ENCODE measurements at places on chromosomes 11 and 22.

DNA sequence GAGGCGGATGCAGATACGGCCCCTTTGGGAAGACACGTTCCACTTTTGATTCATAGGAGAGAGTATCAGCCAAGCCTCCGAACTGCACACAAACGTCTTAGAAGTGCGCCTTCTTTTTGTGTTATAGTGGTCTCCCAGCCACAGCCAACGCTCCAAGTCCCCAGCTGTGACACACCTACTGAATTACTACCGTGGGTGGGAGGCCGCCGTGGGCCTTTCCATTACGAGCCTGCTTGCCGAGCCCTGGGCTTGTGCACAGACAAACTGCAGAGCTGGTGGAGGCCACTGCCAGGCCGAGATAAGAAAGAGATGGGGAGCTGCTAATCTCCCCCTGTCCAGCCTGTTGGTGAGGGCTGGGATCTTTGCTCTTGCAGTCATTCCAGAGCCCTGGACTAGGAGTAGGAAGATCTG is 761 bp downstream of the HMBS start:
- no peak for DNase-seq

DNA sequence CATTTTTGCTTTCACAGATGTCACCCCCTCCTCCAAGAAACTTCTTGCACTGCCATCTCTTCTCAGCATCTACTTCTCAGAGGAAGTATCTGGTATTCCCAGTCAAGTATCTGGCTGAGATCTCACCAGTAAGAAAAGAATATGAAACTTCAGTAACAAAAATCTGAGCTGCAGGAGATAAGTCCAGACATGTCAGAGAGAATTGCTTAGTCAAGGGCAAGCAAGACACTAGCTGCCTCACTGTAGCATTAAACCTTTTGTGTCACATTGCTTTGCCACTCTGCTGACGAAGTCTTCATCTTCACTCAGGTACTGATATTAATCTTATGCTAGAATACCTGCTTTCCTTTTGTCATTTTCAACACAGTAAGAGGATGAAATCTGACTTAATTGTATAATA is 70.6 kb upstream of the ZC3H12C start:
- no peak for DNase-seq

DNA sequence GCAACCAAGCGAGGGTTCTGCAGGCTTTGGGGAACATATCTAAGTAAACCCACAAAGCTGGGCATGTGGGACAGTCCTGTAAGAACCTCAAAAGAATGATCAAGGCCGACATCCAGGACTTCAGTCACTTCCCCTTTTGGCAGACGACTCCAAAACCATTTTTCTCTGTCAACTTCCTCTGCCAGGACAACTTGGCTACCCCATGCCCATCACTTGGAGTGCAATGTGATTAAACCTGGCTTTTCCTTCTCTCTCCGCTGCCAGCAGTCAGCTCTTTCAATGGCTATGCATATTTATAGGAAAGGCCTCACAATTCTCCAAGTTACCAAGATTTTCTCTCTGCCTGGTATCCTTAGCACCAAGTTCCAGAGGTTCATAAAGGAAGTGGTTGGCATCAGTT is 78.9 kb downstream of the C11orf58 start:
- no peak for DNase-seq

DNA sequence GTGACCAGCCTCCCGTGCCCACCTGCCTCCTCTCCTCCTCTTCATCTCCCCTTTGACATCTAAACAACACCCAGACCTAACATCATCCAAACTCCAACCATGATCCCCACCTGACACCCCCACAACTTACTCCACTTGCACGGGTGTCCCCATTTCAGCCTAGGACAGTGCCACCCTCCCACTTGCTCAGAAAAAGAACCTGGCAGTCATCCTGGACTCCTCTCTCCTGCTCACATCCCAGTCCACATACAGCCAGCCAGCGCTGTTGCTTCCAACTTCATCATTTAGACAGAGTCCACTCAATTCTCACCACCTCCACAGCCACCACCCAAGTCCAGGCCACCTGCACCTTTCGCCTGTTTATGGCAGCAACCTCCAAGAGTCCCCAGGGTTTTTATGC is 485.7 kb downstream of the MN1 start:
- no peak for DNase-seq

DNA sequence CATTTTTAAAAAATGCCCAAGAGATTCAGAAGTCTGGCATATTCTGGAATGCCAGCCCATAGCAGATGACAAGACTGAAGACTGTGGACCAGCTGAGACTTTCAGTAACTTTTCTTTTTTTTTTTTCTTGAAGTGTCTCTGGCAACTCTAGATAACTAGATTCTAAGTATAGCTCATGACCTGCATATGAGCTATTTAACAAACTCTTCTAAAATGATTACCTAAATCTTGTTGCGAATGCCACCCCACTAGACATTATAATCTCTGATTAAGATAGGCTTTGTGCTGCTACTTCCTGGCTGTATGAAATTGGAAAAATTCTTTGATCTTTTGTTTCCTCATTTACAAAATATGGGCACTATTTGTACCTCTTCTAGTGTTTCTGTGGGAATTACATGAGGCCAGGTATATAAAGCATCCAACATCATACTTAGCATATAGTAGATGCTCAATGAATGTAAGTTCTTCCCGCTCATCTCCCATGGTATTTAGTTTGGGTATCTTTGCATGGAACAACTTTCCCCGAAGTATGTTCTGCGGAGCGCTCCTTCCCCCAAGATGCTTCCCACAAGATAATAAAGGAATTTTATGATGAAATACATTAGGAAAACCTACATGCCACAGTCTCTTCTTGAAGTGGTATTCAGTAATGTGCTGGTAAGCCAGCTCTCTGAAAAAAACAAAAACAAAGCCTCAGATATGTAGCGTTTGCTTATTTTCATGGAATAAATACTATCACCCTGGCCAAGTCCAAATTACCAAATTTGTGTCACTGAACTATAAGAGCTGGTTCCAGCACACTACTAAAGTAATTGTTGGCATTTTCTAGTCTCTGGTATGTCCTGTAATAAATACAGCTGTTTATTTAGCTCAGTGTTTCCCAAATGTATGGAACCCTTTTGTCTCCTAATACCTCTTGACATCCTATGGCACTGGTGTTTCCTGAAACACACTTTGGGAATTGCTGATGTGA is 86.8 kb upstream of the TIMP3 start:
- DNase-seq: no peak

DNA sequence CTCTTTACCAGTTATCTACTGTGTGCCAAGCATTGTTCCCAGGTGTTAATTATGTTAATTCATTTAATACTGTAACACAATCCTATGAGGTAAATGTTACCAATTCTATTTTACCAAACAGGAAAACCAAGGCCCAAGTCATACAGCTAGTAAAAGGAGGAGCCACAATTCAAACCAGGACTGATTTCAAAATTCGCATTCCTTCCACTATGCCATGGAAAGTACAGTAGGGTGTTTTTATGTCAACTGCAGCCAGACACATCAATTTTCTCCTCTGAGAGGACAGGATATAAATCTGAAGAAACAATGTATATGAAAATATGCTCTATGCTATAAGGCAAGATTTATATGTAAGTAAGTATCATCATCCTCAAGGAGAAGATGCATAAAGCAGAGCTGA is 104.3 kb downstream of the RPL27A start:
- DNase-seq: no peak

- DNase-seq: peak; percentile 63
Observed at GRCh38 chr22:21936151-21936775, 16.4 kb downstream of the PPM1F start.

DNA sequence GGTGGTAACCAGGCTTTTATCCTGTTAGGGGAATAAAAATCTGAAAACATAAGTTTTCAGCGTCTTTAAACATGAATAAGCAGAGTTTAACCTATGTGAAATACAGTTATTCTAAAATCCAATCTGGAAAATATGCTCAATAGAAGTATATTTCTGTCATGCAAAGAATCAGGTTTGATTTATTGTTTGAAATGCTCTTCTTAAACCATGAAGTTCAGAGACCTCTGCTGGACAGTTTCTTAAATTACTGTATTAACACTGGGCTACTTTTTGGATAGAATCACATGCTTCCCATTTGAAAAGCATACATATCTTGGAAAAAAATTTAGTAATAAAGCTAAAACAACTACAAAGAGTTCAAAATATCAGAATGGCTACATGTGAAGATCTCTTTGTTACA is 25.4 kb downstream of the APIP start:
- no peak for DNase-seq

DNA sequence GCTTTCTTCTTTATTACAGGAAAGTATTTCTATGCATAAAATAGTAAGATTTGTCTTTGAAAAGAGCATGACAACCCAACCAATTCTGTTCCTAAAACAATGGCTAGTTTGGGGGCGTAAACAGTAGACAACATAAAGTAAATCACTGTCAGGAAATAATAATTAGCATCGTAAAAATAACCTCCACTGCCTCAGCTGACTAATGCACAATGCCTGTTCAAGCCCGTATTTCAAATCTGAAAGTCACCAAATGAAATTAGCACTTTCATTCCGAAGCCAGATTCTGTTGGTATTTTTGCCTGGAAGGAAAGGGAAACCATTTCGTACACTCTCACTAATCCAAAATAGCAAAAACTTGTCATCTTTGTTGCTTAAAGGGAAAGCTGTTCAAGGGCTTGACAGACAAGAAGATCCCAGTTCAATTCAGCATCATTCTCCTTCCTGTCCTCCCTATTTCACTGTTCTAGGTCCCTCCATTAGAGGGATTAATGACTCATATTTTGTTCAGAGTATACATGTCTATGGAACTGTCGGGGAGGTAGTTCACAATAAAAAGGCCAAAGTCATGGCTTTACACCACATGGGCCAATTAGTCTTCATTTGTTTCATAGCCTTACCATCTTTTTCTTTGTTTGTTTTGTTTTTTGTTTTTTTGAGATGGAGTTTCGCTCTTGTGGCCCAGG is 154.7 kb downstream of the CADM1 start:
- DNase-seq: no peak

- DNase-seq: no peak
Observed at GRCh38 chr11:34860034-34860433, 56.1 kb downstream of the APIP start.

DNA sequence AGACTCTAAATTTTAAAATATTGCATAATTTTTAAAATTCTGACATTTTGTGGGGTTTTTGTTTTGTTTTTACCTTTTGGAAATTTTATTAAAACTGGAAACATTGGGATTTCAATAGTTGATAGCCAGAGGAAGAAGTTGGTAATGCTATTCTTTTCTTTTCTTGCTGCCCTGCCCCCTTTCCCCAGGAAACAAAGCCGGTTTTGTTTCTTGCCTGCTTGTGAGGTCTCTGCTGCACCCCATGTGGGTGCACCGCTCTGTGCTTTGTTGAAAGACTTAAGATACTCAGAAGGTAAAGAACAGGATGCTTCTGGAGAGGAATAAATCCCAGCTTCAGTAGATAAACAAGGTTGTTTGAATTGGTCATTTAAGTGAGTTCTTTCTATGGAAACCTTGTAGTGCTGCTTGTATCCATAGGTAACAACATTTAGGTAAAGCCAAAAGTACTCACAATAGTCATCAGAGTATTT is 87.5 kb downstream of the YAP1 start:
- no peak for DNase-seq

DNA sequence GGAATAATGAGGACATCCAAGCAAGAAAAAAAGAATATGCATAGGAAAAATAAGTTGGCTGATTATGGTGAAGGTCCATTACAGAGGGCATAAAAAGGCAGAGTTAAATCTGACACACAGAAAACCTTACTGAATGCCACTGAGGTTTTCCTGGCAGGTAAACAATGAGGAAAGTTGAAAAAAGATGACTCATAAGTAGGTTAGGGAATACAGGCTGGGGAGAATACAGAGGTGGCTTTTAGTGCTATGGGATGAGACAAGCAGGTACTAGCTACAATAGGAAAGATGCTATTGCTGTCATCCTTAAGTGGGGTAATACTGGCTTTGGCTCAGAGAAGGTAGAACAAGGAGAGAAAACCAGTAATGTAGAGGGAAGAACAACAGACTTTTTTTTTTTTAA is 44.7 kb downstream of the CSTF3 start:
- no peak for DNase-seq

GRCh38 chr22:46536537-46537224 is 739 bp downstream of the CELSR1 start:
- no peak for DNase-seq

GRCh38 chr11:132714859-132715440 is 817.4 kb downstream of the OPCML start:
- DNase-seq: no peak

GRCh38 chr22:32324505-32325415 is 32.9 kb upstream of the RFPL3 start:
- DNase-seq: no peak

- no peak for DNase-seq
Observed at GRCh38 chr11:78293536-78293935, 104.8 kb downstream of the USP35 start.

DNA sequence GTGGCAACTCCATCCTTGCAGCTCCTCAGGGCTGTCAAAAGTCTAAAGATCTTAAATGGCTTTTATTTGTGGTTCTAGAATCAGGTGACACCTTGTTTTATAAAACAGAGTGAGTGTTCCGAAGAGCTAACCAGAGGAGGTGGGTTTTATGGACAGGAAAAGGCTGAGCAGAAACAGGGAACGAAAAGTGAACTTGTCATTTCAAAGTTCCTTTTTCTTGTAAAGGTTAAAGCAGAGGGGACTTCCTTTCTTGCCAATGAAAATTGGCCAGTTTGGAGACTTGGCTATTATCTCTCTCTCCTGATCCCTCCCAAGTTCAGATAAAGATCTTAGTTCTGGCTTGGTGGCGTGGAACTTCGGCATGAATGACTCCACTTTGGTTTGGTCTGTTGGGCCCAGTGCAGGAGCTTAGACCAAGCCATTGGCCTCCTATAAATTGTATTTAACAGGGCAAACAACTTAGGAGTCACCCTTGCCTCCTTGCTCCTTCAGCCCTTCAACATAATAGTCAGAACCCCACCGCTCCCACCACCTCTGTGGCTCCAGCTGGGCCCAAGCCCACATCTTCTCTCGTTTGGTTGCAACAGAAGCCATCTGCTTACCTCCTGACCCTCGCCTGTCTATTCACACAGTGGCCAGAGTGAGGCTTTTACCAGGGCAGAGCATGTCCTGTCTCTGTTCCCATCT is 102.4 kb upstream of the THY1 start:
- DNase-seq: no peak

GRCh38 chr11:27191639-27192038 is 151.0 kb downstream of the BBOX1 start:
- no peak for DNase-seq

DNA sequence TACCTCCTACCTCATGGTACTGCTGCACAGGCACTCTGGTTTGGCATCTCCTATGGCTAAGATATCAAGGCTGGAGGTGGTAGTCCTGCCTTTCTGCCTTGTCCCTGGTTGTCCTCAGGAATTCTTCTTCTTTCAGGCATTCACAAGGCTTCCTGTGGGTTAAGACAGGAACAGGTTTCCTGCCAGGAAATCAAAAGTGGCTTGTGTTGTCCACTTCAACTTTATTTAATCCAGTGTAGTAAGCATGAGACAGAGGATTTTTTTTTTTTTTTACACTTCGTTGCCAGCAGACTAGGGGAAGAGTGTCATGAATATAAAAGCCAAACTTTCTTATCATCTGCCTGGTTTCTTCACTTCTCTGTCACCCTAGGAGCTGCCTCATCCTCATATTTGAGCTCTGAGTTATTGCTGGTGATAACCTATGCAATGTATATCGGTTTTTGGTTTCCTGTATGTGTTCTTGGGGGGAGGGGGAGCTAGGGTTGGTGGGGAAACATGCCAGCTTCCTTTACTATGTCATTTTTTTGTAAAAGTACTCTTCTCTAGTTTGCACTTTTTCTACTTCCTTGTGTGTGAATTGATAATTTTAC is 50.2 kb downstream of the XKR3 start:
- no peak for DNase-seq

Measured in SIG-M5 (cell line).